RPMI8226 (cell line): ENCODE measurements at places on chromosomes 12 and 14.

GRCh38 chr12:89709995-89710872 lies 1.6 kb upstream of the ATP2B1 start:
- peak; percentile 35 for DNase-seq

GRCh38 chr12:106144847-106145246 lies 6.1 kb upstream of the NUAK1 start:
- DNase-seq: peak; percentile 75

GRCh38 chr12:34299802-34300193 lies 277.5 kb downstream of the ALG10 start:
- no peak for DNase-seq

GRCh38 chr12:32885831-32886230 lies 10.7 kb downstream of the PKP2 start:
- peak; percentile 85 for DNase-seq

GRCh38 chr12:11130999-11131398 lies 3.4 kb downstream of the TAS2R30 start:
- DNase-seq: no peak

DNA sequence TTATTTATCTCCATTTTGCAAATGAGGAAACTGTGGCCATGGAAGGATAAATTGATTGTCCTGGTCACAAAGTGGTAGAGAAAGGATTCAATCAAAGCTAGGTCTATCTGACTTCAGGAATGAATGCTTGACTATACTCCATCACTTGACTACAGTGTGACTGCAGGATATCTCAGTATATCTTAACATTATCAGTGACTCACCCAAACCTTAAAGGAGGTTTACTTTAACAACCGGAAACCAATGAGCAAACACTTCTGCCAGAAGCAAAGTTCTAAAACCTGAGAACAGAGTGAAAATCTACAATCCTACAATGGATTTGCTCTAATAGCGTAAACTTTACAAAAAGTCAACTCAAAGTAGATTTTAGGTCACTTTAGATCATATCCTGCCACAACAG lies 277.0 kb downstream of the CEP128 start:
- no peak for DNase-seq

- DNase-seq: no peak
These were observed 24.7 kb downstream of the INSM2 start for GRCh38 chr14:35558680-35559079.

DNA sequence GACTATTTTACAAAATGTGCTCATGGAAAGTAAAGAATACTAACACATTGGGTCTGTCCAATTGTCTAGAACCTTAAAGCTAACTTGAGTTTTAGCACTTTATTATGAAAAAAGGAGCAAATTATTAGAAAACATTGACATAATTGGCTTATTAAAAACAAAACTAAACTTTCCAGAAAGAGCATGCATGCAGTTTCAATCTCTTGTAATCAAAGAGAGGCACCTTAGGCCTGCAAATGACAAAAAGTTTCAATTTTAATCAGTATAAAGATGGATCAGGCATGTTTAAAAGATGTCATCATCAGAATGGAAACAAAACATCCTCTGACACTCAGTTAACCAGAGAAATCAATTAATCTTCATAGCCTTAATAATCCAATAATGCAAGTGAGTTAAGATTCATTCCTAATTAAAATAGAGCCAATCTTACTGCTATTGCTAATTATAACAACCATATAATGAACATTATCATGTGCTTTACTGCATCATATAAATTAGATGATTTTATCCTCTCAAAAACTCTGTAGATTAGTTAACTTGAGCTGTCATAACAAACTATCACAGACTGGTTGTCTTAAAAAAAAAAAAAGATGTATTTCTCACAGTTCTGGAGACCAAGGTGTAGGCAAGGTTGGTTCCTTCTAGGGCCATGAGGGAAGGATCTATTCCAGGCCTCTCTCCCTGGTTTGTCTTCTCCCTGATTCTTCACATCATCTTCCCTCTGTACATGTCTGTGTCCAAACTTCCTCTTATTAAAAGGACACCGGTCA lies 131.4 kb downstream of the RPAP3 start:
- no peak for DNase-seq

GRCh38 chr14:78836777-78837176 lies 666.6 kb downstream of the NRXN3 start:
- DNase-seq: peak; percentile 60

- DNase-seq: no peak
These were observed 96.3 kb upstream of the BBS10 start for GRCh38 chr12:76444408-76444984.

- no peak for DNase-seq
These were observed 49.0 kb upstream of the TMEM263 start for GRCh38 chr12:106906715-106907114.

DNA sequence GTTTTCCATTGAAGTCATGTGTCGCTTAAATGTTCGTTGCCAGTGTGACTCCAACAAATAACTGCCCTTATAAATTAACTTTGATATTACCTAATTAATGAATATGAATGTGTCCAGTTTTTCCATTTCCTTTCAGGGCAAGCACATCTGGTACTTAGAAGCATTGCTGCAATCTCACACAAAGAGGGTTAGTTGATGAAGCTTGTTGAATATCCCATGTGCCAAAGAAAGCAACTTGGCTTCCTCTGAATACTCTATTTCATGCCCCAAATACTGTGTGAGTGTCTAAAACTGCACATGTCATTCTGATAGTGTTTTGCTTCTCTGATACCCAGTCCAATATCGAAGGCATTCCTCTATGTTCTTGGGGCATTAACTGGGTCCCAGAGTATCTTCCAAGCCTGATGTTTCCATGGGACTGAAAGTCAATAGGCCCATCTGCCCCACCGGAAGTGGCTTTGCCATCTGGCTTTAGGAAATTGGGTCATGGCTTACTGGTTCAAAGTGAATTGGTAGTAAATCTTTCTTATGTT lies 75.8 kb upstream of the CNTN1 start:
- no peak for DNase-seq
